ENCODE measurements at places on chromosomes 13 and 19.

GRCh38 chr19:49064768-49065611 is at the start of gene NTF4:
TSS of gene NTF4 (minus strand) at chr19:49064818. CDS start at chr19:49061997, 2,821 bp downstream.
- DNase-seq, result no peak

DNA sequence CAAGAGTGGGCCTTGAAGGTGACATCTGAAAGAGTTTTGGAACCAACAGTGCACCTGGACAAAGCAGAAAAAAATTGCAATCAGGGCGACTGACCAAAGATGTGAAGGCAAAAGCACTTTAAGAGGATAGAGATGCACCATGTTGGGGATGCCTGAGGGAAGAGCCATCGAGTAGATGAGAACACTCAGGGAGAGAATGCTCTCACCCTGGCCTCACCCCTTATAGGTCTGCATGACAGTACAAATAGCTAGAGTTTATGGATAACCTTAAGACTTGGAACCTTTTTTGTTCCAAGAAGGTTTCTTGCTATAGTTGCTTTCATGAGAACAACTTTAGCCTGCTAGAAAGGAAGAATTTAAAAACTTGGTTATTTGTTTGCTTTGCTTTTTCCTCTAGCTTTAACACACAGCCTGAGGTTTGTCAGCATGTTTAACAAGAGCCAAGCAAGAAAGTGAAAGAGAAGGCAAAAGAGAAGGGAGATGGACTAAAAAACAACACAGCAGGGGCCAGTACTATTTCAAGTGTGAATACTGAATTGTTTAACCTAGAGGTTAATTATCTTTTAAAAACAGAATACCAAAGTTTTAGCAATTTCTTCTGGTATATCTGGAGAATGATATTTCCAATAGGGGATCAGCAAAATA is 418.9 kb downstream of the DIAPH3 start:
- DNase-seq, result no peak

DNA sequence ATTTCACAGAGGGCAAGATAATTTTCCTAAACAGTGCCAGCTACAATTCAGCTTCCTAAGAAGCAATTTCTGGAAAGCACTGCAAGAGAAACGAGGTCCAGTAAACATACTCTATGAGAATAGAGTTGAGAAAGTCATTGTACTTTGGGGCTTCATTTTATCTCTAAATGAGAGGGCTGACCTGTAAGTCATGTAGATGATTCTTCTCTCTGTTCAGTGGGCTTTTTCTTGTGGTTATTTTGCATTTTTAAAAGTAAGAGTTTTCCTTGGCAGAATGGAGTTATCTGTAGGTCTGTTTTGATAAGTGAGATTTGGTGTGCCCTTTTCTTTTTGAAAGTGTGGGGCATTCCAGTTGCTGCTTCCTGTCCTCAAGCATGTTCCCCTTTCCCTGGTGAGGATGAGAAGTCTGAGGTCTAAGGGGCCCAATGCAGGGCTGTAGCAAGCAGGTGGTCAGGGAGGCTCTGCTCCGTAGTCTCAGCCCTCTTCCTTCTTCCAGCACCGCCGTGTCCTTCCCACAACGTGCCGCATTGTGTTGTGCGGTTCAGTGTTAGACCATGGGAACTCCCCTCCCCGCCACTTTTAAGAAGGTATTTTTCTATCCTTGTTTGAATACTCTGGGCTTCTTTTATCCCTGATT is 86.3 kb downstream of the ARHGEF7 start:
- no peak for DNase-seq

GRCh38 chr13:45374917-45375316 is 33.9 kb upstream of the TPT1 start:
- no peak for DNase-seq

DNA sequence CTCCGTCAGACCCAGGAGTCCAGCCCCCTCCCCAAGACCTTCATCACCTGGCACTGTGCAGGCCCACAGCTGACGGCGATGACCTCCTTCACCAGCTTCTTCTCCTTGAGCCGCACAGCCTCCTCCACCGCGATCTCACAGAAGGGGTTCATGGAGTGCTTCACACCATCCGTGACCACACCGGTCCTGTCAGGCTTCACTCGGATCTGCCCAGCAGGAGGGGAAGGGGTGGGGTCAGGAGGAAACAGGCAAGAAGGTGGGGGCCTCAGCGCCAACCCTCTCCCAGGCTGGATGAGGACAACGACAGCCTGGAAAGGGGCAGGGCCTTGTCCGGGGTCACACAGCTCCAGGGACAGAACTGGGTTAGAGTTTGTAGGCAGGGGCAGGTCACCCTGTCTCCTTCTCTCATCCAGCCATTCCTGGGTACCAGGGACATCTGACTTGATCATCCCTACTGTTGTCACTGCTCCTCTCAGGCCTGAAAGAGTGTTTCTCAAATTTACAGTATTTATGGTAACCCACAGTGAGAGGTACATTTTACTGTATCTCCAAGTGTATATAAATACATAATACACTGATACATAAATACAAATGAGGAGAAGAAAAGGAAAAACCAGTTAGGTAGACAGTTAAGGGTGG is 12.0 kb downstream of the ETFB start:
- no peak for DNase-seq

GRCh38 chr13:75444016-75444415 is 38.0 kb downstream of the TBC1D4 start:
- no peak for DNase-seq

DNA sequence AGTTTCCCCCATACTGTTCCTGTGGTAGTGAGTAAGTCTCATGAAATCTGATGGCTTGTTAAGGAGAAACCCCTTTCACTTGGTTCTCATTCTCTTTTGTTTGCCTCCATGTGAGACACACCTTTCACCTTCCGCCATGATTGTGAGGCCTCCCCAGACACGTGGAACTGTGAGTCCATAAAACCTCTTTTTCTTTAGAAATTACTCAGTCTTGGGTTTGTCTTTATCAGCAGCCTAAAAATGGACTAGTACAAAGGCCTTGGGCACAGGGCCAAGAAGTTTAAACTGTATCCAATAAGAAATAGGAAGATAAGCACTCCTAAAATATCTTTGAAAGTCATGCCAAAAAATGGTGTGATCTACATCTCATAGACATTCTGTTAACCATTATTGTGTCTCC is 176.9 kb downstream of the TBC1D4 start:
- no peak for DNase-seq

- no peak for DNase-seq
These were observed 1.3 kb downstream of the IL11 start for GRCh38 chr19:55368701-55369563.

GRCh38 chr19:41530761-41531301 is 45.1 kb upstream of the CEACAM21 start:
- DNase-seq, result no peak

DNA sequence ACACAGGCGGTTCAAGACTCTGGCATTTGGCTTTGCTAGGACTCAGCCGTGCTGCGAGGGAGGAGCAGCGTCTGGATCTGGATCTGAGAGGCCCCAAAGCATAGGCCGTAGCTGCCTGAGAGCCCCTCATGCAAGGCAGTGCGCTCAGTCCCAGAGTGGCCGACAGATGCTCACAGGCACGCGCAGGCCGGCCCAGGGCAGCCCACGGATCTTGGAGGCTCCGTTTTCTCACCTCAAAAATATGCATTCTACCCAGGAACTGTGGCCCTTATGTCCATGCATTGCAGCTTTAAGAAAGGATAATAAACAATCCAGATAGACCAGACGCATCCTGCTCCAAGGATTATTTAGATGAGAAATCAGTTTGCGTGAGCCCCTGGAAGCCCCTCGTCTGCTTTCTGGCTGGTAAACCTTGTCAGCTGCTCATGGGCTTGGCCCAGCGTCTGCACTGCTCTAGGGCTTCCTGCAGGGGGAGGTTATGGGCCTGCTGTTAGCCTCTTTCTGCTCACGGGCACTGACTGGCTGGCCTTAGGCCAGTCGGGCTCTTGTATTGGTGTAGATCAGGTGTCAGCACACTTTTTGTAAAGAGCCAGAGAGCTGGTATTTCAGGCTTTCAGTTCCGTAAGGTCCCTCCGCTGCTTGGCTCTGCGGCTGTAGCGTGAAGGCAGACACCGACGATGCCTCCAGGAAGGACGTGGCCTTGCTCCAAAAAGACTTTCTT is 24.2 kb downstream of the TEX29 start:
- DNase-seq, result peak; percentile 89

GRCh38 chr19:1125601-1126467 is 22.0 kb downstream of the GPX4 start:
- no peak for DNase-seq

GRCh38 chr19:53994811-53995210 is 3.4 kb downstream of the CACNG6 start:
- no peak for DNase-seq

GRCh38 chr13:46142776-46143175 is 37.9 kb upstream of the CPB2 start:
- peak; percentile 83 for DNase-seq

DNA sequence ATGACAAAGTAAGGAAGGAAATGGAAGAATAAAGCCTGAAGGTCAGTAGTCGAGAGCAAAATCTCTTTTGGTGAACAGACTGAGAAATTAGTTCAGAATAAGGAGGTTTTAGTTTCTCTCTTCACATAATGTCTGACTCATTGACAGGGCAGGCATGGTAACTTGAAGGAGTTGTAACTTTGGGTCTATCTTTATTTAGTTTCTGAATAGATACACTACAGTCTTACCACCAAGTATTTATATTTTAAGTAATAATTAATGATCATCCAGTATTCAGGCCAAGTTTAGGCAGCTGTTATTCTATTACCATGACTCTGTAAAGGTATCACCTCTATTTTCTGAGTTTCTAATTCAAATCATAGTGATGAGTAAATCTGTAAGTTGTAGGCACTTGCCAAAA is 219.9 kb downstream of the SPRY2 start:
- DNase-seq, result no peak

- DNase-seq, result no peak
These were observed 66.4 kb upstream of the PCDH9 start for GRCh38 chr13:67296511-67296910.

GRCh38 chr13:110784704-110785103 is 71.2 kb downstream of the ING1 start:
- no peak for DNase-seq

- no peak for DNase-seq
These were observed 59.6 kb downstream of the NUFIP1 start for GRCh38 chr13:44929692-44930091.

- no peak for DNase-seq
These were observed 80.2 kb upstream of the SERP2 start for GRCh38 chr13:44293374-44293773.

DNA sequence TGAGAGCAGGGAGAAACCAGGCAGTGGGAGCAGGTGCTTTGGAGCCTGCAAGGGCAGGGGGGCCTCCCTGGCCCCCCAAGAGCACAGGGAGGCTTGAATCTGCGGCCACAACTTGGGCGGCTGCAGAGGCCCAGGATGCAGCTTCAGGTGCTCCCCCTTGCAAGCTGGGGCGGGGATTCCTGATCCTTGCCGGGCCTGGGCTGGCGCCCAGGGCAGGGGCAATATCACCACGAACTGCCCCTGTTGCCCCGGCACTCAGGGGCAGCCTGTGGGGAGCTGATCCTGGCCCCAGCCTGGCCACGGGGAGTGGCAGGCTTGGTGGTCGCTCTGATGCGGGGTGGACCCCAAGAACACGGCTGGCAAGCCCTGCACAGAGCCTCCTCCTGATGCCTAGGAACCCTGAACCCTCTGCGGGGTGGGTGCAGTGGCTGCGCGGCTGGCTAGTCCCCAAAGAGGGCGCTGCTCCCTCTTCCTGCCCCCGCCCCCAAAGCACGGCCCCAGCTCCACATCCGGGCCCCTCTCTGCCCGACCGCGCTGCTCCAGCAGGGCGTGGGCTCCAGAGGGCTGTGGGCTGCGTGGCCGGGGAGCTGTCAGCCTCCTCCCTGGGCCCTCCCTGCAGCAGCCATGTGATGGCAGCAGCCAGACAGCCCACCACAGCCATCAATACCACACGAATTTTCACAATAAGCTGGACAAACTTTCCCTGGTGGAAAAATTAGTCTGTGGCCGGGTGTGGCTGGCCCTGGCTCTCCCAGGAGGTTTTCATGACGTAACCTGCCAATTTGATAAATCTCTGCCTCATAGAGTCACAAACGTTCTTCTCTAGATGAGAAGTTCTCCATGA is 21.0 kb downstream of the TNFSF9 start:
- DNase-seq, result no peak

DNA sequence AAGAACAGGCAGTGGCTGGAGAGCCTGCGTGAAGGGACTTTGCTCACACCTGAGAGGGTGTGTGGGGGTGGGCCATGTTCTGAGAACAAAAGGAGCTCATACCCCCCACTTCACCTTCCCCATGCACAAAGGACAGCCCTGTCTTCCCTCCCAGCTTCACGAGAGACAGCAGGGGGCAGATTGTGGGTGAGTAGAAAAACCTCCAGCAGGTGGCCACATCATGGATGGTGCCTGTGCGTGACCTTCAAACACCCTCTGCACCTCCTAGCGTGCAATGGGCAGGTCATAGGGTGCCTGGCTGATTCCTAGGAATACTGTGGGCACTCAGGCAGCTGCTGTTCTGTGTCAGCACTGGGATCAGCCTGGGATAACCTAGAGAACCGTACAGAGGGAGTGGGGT is 36.3 kb upstream of the PSG9 start:
- DNase-seq, result no peak

GRCh38 chr13:98236197-98236596 is 59.1 kb upstream of the RNF113B start:
- DNase-seq, result no peak

DNA sequence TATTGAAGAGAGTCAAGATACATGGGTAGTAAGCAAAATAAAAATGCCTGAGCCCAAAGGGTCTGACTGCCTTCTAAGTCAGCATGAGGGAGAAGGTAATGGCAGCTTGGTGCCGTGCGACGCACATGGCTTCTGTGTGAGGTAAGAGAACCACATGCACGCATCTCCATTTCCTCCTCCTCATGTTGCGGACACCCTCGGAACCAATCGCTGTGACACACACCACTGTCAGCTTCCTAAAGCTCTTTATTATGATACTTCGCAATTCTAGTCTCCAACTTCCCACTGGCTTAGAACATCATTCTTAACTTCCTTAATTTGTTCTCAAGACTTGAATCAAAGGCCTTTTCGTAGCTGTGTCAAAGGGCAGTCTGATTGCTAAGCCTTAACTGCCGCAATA is 170.1 kb downstream of the OXGR1 start:
- no peak for DNase-seq

DNA sequence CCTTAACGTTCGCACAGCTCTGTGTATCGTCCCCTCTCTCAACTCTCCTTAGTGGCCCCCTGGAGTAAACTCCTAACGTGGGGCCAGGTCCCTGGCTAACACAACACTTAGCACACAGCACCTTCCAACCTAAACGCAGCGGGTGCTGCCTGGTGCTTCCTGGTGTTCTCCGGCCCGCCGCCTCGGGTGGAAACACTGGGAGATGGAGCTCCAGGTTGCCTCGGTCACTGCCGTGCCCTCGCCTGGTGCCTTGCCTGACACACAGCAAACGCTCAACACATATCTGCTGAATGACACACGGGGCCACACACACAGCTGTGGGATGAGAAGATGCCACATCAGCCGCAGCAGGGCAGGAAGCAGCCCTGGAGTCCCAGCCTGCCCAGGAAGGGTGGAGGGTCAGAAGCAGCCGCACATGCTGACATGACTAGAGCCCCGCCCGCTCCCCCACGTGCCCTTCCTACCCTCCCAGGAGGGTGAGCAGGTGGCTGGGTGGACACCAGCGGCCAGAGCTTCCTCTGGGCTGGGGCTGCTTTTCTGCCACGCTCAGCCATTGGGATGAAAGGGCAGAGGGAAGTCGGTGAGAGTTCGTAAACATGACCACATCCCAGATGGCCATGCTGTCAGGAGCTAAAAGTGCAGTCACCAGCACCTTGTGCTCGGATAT is 6.6 kb downstream of the PEPD start:
- no peak for DNase-seq

Data from COR-L47 (cell line).